ENCODE measurements at places on chromosomes 4 and X. TPM values are rescaled to one million over a fixed set of nuclear protein-coding genes. Genes with fewer than 3 reads are reported as not detected.

GRCh38 chrX:95055991-95056390 lies 1382.0 kb downstream of the FAM133A start:
- no peak for DNase-seq

GRCh38 chr4:168854350-168854921 lies 155.6 kb downstream of the CBR4 start:
- no peak for DNase-seq

GRCh38 chrX:17960891-17961290 lies 99.8 kb upstream of the RAI2 start:
- no peak for DNase-seq

Gene SSX4B
- total RNA-seq = not detected

Gene ADH1A
- total RNA-seq = not detected

Gene GAGE12D
- total RNA-seq = not detected

Gene CXorf58
- total RNA-seq = not detected

All from mesothelial cell of epicardium (in vitro differentiated cells).